ENCODE measurements at places on chromosomes 1 and 21.

- no peak for DNase-seq
Measured at GRCh38 chr1:153028766-153029165, 2.2 kb upstream of the SPRR1B start.

DNA sequence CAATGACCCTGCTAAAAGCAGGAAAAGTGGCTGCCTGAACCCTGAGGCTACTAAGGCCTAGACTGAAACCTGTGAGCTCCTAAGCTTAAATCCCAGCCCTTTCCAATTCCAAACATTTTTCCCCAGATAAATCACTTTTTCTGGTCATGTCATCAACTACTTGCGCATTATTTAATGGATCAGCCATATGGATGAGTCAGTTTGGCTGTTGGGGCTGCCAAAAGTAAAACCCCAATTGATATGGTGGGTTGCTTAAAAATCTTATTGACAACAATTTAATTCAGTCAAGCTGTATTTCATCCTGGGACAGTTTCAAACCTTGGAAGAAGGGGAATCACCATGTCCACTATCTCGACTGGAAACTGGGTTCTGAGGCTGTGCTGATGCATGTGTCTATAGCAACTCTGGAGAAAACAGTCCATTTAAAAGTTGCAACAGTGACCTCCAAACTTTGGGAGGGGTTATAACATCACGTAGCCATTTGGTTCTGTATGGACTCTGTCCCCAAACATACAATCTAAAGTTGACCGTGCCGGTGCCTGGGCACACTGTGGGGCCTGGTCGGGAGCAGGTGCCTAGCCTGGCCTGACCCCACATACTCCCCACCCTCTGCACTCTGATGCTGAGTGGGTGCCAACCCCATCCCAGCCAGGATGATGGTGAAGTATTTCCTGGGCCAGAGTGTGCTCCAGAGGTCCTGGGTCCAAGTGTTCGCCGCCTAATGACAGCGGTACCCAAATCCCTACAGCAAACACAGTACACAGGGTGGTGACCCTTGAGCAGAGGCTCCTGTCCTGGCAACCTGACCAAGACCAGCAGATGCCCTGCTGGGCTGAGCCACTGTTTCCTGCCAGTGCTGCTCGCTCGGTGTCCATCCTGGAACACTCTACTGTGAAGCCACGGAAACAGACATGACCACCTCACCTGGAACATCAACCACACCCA lies 46.5 kb upstream of the LRRC52 start:
- DNase-seq: no peak

DNA sequence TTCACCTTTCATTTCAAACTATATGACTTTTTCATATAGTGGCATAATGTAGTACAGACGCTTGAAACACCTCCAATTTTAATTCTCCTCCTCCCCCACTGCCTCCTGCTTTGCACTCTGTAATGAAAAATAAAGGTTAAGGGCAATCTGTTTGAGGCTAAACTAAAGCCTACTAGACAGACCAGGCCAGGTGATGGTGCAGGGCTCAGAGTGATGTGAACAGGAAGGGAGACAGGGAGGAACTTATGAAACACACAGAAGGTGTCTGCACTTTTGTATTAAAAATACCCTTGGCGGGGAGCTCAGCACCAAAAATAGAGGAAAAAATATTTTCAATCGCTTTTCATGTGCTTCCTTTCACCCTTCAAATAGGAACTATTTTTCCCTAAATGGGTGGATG lies 415.4 kb downstream of the LMO4 start:
- no peak for DNase-seq

DNA sequence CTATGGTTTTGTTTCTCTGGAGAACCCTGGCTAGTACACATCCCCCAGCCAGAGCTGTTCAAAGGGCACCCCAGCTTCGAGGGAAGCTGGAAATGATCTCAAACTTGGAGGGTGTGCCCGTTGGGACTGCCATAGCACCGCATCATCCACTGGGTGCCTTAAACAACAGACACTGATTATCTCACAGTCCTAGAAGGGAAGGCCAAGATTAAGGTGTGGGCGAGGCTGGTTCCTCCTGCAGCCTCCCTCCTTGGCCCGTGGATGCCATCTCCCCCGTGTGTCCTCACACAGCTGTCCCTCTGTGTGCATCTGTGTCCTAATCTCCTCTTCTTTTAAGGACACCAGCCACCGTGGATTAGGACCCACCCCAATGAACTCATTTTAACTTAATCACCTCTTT lies 4.2 kb upstream of the IBA57 start:
- DNase-seq: no peak

- no peak for DNase-seq
Measured at GRCh38 chr1:180003026-180003695, 48.6 kb downstream of the CEP350 start.

- DNase-seq: no peak
Measured at GRCh38 chr1:60415696-60416095, 342.1 kb upstream of the C1orf87 start.

DNA sequence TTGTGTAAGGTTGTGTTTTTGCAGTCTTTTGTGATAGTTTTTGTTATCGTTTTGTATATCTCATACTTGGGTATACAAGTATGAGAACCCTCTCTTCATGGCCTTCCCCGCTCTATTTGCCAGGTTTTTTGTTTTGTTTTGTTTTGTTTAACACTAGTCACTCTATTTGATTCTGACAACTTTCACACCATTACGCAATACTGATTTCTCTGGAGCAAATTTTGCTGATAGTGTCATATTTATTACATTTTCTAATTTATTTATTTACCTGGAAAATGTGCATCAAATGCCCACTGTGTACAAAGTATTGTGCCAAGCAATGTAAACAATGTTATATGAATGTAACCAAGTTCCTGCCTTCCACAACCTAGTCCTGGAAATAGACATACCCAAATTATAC lies 90.1 kb downstream of the LRRC40 start:
- DNase-seq: no peak

GRCh38 chr21:38813143-38813542 lies 7.4 kb downstream of the ETS2 start:
- DNase-seq: no peak

DNA sequence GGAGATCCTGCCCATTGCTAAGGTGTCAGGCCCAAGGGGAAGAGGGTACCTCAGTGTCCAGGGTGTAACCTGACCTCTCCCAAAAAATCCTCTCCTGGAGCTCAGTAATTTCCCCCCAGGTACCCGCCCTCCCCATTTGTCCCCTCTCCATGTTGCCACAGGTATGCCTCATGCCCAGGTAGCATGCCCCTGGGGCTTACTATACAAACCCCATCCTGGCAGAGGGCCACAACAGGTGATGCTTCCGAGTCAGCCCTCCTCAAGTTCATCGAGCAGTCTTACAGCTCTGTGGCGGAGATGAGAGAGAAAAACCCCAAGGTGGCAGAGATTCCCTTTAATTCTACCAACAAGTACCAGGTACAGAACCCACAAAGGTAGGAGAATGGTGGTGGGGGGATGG lies 15.7 kb downstream of the ATP1A4 start:
- DNase-seq: no peak

- no peak for DNase-seq
Measured at GRCh38 chr1:186442651-186443375, 18.1 kb downstream of the PDC start.

DNA sequence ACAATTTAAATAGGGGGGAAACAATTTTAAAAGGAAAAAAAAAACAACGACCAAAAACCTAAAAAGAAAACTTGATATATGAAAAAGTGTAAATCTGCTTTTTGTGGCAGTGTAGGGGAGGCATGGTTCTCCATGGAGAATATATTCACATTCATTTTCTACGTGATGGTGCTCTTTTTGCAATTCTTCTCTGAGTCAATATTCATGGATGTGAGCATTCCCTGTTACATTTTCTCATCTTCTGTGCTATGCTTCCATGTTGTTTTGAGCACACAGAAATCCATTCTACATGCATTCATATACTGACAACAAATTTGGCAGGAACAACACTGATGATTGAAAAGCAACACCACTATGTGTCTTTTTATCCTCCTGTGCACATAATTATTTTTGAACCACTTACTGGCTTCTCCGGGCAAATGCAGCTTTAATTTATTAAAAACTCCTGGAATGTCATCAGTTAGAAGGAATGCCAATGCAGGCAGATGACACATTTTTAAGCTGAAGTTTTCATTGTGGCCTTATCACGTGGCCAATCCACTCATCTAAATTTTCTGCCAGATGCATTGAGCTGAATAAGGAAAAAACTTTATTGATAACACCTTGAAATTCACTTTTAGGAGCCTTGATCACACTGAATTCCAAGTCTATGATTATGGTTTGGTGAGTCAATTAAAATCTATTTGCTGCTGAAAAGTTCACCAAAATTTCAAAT lies 590.6 kb downstream of the NUF2 start:
- DNase-seq: no peak

GRCh38 chr1:17514776-17515175 lies 24.7 kb upstream of the ARHGEF10L start:
- DNase-seq: no peak

DNA sequence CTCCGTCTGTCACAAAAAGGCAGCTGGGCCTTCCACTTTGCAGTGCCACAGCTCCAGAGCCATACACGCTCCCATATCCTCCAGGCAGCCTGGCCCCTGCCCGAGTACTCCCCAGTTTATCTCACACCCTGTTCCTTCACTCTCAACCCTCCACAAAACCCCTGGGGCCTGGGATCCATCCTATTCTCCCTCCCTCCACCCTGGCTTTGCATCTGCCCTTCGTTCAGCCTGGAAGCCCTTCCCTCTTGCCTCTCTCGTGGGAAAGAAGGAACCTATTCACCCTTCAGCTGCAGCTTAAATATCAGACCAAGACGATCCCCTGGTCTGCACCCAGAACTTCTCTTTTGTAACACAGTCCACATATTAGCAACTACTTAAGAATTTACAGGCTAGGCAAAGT lies 56.7 kb downstream of the CAMK2N1 start:
- DNase-seq: no peak

- no peak for DNase-seq
Measured at GRCh38 chr1:118563981-118564951, 379.2 kb upstream of the SPAG17 start.

- no peak for DNase-seq
Measured at GRCh38 chr1:6243053-6243834, 735 bp upstream of the HES3 start.

- no peak for DNase-seq
Measured at GRCh38 chr21:45950740-45951515, 30.6 kb upstream of the COL6A1 start.

DNA sequence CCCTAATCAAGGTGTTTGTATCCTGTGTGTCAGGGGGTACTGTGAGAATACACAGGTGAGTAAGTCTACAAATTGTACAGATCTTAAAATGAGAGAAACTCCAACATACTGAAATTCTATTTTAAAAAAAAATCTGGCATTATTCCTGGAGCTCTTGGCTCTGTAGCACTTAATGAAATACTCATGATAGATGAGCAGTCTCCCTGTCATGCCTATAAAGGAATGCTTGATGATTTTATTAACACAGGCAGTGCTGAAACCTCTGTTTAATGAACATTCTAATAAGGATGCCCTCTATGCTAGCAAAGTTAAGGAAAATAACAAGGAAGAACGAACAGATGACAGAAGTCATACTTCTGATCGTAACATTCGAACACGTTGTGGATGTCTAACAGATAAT lies 233.9 kb upstream of the NEGR1 start:
- DNase-seq: no peak

- no peak for DNase-seq
Measured at GRCh38 chr1:178262120-178262500, 168.2 kb downstream of the RASAL2 start.

DNA sequence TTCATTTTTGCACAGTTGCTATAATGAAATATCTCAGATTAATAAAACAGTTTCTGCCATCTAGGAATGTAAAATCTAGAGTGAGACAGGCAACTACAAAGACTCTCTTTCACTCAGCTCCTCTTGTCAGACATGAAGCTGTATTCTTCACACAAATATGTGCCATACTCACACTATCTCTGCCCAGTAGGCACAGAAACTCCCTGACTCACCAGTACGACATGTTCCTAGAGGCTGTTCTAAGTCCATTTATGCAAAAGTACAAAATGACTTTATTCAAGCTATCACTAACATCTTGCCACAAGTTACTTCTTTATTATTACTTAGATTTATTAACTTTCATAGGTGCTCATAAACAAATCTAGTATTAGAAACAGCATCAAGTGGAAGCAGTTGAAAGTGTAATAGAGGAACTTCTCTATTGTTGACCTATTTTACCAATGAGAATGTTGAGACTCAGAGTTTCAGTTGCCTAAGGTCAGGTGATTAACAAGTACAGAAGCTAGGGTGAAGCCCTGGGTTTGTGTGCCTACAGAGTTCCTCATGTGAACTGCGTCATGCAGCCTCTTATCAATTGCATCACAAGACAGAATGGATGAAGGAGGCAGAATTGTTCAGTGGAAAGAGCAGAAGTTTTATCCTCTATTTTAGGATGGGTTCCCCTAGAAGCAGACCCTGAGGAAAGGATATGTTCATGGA lies 98.9 kb downstream of the RGS2 start:
- no peak for DNase-seq

DNA sequence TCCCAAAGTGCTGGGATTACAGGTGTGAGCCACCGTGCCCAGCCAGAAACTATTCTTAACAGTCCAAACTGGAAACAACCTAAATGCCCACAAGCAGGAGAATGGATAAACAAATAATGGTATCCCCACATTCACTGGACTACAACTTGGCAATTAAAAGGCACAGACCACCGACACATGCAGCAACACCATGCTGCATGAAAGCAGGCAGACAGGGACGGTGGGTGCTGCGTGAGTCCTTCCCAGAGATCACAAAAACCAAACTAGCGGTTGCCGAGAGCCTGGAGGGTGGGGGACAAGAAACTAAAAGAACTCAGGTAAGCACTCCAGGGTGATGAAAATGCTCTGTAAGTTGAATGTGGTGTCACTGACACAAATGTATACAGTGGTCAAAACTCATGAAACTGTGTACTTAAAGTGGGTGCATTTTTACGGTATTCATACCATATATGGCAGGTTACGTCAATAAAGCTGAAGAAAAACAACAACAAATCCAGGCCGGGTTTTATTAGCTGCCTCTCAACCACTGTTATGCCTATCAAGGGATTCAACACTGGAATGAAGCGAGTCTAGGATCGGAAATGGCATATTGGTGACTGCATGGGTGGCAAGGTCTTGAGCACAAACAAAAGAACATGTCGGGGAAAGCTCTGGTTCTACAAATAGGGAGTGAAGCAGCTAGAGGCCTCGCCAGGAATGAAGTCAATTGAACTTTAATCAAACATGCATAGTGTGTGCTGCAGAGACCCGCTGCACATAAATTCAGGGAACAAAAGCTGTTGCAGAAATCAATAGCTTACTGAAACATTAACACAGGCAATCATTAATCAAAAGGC lies 52.4 kb downstream of the SLC45A1 start:
- DNase-seq: no peak

GRCh38 chr1:178509414-178510007 lies 3.4 kb upstream of the TEX35 start:
- DNase-seq: no peak

- no peak for DNase-seq
Measured at GRCh38 chr1:34898330-34898761, 31.1 kb downstream of the DLGAP3 start.

Measured in activated gamma-delta T cell (primary cell).